SK-N-MC (cell line): ENCODE measurements at places on chromosomes 3 and 15.

- DNase-seq, result no peak
Measured at GRCh38 chr15:63396152-63396928, 14.7 kb upstream of the CA12 start.

GRCh38 chr3:163347944-163348343, 1730.4 kb downstream of the SI start:
- DNase-seq, result peak; percentile 28

DNA sequence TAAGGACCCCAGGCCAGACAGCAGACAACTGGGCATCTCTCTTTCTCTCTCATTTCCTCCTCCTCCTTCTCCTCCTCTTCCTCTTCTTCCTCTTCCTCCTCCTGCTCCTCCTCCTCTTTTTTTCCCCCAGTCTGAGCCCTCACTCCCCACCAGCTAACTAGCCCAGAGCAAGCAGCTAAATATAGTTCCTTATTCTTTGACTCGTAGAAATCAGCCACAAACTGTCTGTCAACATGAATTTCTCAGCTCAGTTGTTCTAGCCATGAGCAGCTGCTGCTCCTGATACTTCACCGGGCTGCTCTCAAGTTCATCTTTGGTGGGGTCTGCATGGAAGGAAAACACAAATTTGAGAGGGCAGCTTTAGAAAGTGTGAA, 19.2 kb upstream of the LOXL1 start:
- DNase-seq, result no peak

- DNase-seq, result no peak
Measured at GRCh38 chr15:41494190-41494921, 682 bp downstream of the ITPKA start.

DNA sequence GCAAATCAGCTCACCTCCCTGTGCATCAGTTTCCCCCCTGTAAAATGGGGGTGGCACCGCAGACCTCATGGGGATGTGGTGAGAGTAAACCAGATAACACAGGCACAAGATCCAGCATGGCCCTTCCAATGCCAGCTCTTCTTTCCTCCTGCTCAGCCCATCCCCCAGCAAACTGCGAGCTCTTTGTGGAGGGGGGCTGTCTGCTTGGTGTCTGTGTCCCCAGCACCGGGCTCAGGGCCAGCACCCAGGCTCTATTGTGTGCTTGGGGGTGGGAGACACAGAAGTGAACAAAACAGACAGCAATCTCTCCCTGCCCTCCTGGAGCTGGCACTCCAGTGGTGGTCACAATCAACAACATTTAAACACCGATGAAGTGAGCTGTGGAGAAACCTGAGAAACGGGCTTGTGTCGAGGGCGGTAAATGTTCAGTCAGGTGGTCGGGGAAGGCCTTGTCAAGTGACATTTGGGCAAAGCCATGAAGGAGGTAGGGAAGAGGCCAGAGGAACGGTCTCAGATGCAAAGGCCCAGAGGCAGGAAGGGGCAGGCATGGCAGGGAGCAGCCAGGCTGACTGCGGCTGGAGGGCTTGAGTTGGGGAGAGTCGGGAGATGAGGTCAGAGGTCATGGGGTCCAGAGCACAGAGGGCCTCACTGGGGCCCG, 28.4 kb downstream of the GRIP2 start:
- DNase-seq, result no peak

DNA sequence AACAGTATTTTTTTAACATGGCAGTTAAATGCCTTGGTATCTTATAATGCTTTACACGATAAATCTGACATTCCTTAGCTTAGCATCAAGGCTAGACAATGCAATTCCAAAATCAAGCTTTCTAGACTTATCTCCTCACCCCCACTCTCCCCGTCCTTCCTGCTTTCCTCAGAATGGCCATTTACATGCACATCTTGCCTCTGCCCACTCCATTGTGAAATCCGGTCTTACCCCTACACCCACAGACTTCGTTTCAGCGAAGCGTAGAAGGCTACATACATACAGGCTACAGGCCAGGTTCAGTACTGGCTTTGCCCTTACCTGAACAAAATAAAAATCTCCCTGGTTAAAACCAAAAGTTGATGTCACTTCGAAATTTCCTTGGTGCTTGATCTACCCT, 58.6 kb upstream of the SLC12A8 start:
- no peak for DNase-seq
